Activated CD4-positive, alpha-beta memory T cell treated with anti-CD3 and anti-CD28 coated beads, Interleukin-2, amount 10 ng/mL, durations not matched to agents 7 days and 5 days (primary cell): ENCODE measurements at places on chromosomes 2 and 18. TPM values are rescaled to one million over a fixed set of nuclear protein-coding genes. Genes with fewer than 3 reads are reported as not detected.

GRCh38 chr18:31562726-31563125 is 29.0 kb upstream of the TTR start:
- H3K27me3 ChIP-seq, result peaks cover 3% of the 10 kb centered on the region
- no peak overlapping the region for H3K4me3 ChIP-seq
- H3K27ac ChIP-seq, result no peak overlapping the region

RESP18 gene
- total RNA-seq, result not detected

ANKRD44 gene
- total RNA-seq, result 214 TPM

DNA sequence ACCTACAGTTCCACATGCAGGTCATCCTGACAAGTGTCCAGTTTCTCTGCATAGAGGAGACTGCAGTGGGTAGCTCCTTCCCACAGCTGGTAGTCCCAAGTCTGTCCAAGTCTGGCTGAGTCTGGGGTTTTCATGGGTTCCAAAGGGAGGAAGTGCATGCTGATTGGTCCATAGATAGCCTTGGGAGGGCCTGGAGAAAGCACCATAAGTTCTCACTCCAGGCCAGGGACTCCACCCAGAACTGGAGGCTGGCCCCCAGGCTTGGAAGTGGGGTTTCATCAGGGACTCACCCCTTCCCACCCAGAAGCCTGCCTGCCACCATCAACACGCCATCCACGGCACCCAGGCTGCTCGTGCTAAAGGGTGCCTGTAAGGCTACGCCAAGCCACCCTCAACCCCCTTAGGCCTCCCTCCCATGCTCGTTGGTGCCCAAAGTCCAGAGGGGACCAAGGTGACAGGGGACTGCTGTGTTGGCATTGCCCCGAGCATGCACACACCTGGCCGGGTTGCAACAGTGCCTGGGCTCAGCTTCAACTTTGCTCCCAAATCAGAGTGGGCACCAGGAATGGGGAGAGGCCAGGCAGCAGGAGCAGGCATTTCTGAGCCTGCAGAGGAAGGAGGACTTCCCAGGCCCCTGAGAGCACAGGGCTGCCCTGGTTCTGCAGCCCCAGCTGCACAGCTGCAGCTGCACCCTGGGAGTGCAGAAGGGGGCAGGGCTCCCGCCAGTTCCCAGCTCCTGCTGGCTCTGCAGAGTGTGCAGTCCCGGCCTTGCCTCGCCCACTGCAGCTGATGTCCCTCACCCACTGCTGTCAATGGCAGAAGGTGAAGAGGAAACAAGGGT is 116.5 kb upstream of the MAP2 start:
- no peaks in the 10 kb centered on the region for H3K27me3 ChIP-seq
- H3K4me3 ChIP-seq, result no peak overlapping the region
- H3K4me1 ChIP-seq, result no peaks in the 10 kb centered on the region
- no peak overlapping the region for H3K27ac ChIP-seq
- DNase-seq, result no peak
- H3K36me3 ChIP-seq, result no peaks in the 10 kb centered on the region

- DNase-seq, result no peak
- H3K4me3 ChIP-seq, result no peak overlapping the region
- H3K36me3 ChIP-seq, result no peaks in the 10 kb centered on the region
- peaks cover 2% of the 10 kb centered on the region for H3K27me3 ChIP-seq
- H3K4me1 ChIP-seq, result no peaks in the 10 kb centered on the region
These were observed 75.5 kb downstream of the EFEMP1 start for GRCh38 chr2:55848096-55848495.

VSNL1 gene
- total RNA-seq, result not detected

LOXHD1 gene
- not detected for total RNA-seq

DNA sequence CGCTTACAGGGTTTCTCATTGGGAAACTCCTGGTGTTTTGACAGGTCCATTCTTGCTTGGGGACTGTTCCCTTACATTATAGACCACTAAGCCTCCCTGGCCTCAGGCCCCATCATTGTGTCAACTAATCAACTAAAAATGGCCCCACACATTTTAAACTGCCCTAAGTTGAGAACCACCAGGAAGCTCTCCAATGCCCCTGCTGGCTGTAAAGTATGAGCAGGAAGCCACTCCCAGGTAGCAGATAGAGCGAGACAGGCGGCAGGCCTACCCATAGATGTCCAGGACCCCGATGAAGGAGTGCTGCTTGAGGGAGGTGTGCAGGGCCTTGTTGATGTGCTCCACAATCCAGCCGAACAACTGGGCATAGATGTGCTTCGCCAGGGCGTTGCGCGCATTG is 160.7 kb upstream of the ACAA2 start:
- no peak overlapping the region for H3K27ac ChIP-seq
- no peak for DNase-seq
- H3K4me1 ChIP-seq, result no peaks in the 10 kb centered on the region
- peaks cover 12% of the 10 kb centered on the region for H3K27me3 ChIP-seq
- H3K36me3 ChIP-seq, result no peaks in the 10 kb centered on the region
- H3K4me3 ChIP-seq, result no peak overlapping the region

SERPINB11 gene
- total RNA-seq, result not detected

CDK15 gene
- not detected for total RNA-seq

DNA sequence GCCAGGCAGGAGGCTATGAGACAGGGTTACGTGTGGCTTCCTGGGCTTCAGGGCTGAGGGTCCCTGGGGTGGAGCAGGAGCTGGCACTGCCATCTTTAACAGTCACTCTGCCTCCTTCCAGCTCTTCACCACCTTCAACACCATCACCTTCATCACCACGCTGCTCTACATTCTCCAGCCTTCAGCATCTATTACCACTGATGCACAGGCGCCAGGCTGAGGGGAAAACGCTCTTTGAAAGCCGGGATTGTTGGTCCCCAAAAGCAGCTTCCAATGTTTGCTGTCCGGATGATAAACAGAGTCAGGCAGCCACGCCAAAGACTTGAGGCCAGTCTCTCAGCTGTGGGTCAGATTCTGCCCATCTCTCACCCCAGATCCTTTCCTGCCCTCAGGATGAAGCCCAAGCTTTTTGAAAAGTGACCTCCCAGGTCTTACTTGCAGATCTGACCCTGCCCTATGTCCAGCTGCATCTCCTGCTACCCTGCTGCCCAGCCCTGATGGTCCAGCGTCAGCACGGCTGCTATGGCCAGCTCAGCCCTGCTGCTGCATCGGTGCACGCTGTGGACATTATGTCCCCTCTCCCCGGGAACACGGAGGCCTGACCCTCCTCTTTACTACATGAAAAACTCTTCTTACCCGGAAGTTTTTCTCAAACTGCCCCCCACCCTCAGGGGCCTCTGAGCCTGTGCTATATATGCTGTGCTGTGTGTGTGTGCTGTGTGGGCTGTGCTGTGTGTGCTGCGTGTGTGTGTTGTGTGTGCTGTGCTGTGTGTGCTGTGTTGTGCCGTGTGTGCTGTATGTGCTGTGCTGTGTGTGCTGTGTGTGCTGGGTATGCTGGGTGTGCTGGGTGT is 31.2 kb upstream of the MAL start:
- no peak for DNase-seq
- no peak overlapping the region for H3K4me3 ChIP-seq
- no peak overlapping the region for H3K27ac ChIP-seq
- H3K4me1 ChIP-seq, result no peaks in the 10 kb centered on the region
- no peaks in the 10 kb centered on the region for H3K36me3 ChIP-seq
- H3K27me3 ChIP-seq, result peaks cover 24% of the 10 kb centered on the region

VAMP8 gene
- total RNA-seq, result 133 TPM

DNA sequence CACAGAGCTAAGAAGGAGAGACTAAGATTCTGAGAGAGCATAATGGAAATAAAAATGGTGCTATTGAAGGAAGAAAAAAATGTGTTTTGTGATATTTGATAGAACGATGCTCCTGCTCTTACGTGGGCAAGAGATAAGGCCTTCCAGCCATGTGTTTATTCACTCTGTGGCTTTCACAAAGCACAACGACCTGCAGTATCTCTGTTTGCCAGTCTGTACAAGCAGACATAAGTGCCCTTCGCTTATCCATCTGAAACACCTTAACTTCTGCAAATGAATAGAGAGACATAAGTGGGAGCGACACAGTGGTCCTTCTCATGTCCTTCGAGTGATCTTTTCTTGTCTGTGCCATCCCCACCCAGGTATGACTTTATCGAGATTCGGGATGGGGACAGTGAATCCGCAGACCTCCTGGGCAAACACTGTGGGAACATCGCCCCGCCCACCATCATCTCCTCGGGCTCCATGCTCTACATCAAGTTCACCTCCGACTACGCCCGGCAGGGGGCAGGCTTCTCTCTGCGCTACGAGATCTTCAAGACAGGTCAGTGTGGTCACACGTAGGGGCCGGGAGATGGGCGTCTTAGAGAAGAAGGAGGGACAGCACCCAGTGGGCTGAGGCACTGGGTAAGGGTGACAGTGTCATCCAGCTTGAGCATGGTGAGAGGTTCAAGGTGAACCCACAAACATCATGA is 33.7 kb downstream of the NRP2 start:
- peaks cover 2% of the 10 kb centered on the region for H3K27me3 ChIP-seq
- peaks cover 2% of the 10 kb centered on the region for H3K4me1 ChIP-seq
- no peak overlapping the region for H3K4me3 ChIP-seq
- no peaks in the 10 kb centered on the region for H3K36me3 ChIP-seq
- DNase-seq, result no peak
- no peak overlapping the region for H3K27ac ChIP-seq

- no peak for DNase-seq
- no peak overlapping the region for H3K4me3 ChIP-seq
- H3K4me1 ChIP-seq, result peaks cover 3% of the 10 kb centered on the region
- no peak overlapping the region for H3K27ac ChIP-seq
- no peaks in the 10 kb centered on the region for H3K27me3 ChIP-seq
These were observed 98.1 kb downstream of the SMAD2 start for GRCh38 chr18:47832348-47832747.

DNA sequence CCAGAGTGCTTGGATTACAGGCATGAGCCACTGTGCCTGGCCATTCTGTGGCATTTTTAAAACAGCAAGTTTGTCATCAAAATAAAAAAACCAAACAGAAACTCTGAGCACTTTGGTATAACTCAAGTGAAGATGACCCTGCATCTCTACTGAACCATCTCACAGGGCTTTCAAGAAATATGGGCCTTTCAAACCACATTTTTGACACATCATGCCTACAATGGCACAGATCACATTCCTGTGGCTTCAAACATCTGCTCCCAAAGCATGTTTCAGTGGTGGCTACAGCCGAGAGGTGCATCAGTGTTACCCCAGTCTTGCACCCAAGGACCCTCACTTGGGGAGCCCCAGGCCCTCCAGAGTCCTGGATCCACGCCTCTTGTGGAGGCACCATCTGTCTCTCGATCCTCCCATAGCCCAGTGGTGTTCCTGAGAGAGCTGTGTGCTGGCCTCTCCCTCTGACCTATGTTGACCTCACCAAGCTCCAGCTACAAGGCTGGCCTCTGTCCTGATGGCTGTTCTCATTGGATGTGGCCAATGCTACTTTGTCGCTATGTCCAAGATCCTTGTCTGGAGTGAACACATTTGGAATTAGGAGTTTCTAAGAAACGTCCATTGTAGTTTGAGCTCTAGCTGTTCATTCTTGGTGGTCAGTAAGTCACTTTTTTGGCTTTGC is 55.2 kb upstream of the RALBP1 start:
- H3K36me3 ChIP-seq, result no peaks in the 10 kb centered on the region
- DNase-seq, result no peak
- no peaks in the 10 kb centered on the region for H3K27me3 ChIP-seq
- H3K4me1 ChIP-seq, result no peaks in the 10 kb centered on the region
- no peak overlapping the region for H3K4me3 ChIP-seq
- H3K27ac ChIP-seq, result no peak overlapping the region
